ENCODE measurements at places on chromosomes 4 and X.

DNA sequence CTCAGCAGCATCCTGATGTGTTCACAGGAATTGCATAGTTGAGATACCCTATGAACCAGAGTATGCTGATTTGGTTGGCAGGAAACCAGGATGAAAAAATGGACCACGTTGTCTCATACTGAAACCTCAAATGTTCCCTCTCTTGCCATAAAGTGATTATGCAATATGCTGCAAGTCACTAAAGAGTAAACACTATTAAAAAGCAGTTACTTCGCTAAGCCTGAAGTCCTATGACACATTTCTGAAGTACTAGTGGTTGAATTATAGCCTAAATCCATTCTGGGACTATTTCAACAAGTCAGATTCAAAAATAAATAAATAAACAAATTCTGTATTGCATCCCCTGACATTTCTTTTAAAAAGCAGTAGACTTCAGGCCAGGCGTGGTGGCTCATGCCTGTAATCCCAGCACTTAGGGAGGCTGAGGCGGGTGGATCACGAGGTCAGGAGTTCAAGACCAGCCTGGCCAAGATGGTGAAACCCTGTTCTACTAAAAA is 106.0 kb upstream of the NAP1L5 start:
- DNase-seq: peak; percentile 35

DNA sequence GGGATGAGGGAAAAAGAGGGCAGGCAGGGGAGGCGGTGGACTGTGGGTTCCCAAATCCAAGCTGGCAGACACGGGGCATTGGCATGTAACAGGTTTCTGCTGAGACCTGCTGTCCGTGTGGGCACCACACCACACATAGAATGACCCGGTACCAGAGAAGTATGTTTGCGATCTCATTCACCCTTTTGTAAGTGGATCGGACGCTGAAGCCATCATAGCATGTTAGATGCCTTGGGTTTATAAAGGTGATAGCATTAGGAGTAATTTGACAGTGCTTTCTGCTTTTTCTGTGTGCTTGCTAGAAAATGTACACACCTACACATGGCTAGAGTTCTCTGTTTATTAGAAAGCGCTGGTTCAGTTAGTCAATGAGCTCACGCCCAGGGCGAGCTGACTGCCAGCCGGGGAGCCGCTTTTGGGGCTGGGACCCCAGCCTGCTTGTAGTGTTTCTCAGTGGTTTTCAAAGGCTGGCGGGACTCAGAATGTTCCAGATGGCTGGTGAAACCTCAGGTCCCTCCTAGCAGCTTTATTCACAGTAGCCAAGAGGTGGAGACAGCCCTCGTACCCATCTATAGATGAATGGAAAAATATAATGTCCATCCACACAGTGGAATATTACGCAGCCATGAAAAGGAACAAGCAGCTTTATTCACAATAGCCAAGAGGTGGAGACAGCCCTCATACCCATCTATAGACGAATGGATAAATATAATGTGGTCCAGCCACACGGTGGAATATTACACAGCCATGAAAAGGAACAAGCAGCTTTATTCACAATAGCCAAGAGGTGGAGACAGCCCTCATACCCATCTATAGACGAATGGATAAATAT is 579 bp downstream of the IL3RA start:
- DNase-seq: peak; percentile 56

DNA sequence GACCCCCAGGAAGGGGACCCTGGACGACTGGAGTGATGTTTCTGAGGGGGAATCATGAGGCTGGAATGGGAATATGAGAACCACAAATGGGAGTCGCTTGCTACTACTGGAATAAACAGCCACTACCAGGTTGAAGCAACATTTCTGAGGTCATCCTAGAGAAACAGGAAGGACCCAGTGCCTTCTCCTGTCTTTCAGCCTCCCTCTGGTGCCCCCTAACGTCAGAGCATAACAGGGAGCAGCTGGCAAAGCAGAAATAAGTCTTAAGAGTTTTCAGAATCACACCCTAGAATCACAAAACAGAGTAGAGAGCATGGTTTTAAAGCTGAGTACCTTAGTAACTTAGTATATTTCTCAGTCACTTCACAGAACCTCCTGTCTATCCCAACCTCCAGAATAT is 347.8 kb upstream of the PITX2 start:
- DNase-seq: peak; percentile 62

DNA sequence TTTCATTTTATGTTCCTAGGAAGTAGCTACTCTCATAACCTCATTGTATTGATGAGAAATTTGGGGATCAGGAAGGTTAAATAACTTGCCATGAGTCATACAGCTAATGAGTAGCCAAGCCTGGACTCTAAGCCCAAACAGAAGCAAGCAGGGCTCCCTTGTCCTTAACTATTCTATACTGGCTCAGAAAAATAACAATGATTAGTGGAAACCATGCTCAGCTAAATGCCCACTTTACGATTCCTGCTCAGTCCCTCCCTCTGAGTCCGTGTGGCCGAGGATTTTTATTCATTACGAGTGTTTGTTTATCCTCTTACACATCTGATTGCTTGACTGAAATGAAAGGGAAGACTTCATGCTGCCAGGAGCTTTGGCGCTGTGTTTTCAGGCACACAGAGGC is 100.9 kb downstream of the SLC34A2 start:
- no peak for DNase-seq

GRCh38 chr4:95515589-95515988 is 33.2 kb downstream of the UNC5C start:
- no peak for DNase-seq

DNA sequence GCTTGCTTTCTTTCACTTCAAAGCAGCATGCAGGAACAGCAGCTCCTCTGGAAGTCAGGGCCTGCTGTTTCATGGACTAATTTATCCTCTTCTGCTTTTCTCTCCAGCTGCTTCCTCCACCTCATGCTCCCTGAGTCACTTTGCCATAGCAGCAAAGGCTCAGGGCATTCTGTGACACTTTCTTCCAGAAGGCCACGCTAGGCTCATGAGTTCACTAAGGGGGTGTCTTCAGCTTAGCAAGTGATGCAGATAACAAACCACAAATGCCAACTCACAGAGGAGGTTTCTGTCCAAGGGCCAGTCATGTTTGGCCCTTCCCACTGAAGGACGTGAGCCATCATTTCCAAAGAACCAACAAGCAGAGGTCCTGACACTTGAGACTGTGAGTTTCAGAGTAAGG is 200.2 kb downstream of the ADGRA3 start:
- DNase-seq: no peak

DNA sequence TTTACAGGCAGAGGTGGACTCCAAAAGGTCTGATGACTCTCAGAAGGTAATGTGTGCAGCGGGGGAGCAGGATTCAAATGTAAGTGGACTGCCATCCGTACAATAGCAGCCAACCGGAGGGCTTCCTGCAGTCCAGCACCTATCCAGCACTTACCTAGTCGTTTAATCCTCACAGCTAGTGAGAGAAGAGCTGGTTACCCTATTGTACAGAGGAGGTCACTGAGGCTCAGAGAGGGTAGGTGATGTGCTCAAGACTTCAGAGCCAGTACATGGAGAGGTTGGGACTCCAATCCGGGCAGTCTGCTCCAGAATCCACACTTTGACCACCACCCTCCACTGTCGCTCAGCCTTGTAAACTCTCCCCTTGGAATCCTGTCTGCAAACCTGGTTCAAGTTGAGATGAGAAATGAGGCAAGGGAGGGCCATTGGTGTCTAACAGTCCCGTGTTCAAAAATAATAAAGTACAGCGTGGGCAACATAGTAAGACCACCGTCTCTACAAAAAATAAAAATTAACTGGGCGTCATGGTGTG is 22.5 kb upstream of the JAKMIP1 start:
- DNase-seq: no peak

GRCh38 chrX:9189286-9189685 is 155.4 kb upstream of the FAM9B start:
- DNase-seq: no peak

DNA sequence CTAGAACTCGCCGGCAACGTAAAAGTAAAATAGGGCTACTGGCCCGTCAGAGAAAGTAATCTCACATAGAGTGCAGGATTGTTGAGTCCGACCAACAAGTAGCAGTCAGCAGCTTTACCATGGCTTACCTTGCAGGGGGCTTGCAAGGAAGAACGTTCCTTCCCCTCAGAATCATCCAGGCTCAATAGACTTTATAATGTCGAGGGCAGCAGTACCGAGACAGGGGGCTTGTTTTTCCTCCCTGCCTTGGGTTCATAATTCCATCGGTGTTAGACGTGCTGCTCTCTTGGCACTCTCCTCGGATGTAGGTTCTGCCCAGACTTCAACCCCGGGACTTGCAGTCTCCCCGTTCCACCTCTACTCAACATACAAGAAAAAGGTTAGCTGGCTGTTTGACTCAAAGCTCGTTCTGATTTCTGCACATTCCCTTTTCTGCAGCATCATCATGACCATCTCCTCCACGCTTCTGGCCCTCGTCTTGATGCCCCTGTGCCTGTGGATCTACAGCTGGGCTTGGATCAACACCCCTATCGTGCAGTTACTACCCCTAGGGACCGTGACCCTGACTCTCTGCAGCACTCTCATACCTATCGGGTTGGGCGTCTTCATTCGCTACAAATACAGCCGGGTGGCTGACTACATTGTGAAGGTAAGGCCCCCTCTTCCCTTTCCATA is 1.5 kb downstream of the SLC10A4 start:
- no peak for DNase-seq

DNA sequence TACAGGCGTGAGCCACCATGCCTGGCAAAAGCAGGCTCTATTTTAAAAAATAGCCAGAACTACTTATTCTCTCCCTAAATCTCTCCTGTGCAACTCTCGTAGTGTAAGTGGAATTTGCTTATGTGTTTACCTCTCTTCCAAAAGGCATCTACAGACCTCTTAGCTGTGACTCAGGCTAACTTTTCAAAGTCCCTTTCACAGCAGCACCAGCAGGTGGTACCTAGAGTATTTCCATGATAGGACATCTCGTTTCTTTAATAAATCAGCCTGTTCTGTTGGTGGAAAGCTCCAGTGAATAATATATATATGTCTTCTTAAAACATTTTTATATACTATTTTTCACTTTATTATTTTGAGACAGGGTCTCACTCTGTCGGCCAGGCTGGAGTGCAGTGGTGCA is 89.0 kb downstream of the NSUN7 start:
- no peak for DNase-seq

GRCh38 chr4:10809905-10810304 is 125.3 kb upstream of the CLNK start:
- DNase-seq: no peak

GRCh38 chr4:127604949-127605709 is 27.6 kb upstream of the INTU start:
- peak; percentile 79 for DNase-seq

- no peak for DNase-seq
Measured at GRCh38 chrX:40727581-40728252, 7.6 kb downstream of the MED14 start.

- DNase-seq: no peak
Measured at GRCh38 chr4:101304916-101305315, 42.4 kb downstream of the PPP3CA start.

GRCh38 chrX:40104630-40104984 is 6.8 kb upstream of the BCOR start:
- DNase-seq: peak; percentile 68

DNA sequence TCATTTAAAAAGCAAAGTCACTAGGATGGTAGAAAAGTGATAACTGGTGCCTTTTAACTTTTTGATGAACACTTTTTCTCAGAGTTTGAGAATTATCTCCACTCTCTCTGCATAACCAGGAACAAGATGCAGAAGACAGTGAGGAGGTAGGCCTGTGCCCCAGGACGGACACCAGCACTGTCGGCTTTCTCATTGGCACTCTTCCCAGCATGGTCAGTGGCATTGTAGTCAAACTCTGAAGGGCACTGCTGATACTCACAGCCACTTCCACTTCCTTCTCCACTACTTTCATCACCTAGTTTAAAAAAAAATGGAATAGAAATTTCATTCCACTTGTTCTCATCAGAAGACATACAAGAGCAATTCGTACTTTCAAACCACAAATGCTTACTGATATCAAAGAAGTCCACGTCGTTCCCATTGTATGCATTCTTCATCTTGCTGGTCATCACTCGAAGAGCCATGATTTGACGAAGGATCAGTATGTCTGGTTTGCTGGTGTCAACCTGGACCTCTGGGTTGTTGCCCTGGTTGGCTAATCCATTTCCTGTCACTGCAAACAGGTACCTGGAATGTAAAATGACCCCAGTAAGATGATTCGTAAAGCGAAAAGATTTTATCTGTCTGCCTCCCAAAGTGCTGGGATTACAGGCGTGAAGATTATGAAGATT is 84.8 kb upstream of the TFDP3 start:
- DNase-seq: no peak

GRCh38 chrX:118565853-118566252 is 70.2 kb downstream of the DOCK11 start:
- no peak for DNase-seq

DNA sequence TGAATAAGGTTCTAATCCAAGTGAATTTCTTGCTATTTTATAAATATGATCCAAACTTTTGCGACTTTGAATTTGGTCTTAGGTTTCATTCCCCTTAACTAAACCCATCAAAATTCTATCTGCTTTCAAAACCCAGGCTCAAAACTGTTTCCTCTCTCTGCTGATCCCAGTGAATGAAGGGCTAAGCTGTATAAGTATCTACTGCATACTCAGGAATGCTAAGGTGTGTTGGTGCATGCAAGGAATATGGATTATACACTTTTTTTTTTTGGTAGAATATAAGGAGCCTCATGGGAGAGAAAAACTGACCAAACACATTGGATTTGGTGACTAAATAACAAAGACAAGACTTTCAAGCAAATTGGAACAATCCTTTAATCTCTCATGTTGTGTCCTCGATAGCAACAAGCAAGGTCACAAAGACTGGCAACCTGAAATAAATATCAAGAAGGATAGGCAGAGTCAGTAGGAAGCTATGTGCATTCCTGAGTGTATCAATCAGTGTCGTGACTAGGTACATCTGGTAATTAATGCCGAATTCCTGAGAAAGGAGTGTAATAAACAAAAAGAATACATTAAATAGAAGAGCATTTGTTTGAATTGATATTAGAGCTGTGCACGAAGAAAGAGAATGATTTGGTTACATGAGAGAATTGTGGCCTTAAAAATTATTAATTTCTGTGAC is 74.3 kb upstream of the KCTD8 start:
- DNase-seq: no peak

DNA sequence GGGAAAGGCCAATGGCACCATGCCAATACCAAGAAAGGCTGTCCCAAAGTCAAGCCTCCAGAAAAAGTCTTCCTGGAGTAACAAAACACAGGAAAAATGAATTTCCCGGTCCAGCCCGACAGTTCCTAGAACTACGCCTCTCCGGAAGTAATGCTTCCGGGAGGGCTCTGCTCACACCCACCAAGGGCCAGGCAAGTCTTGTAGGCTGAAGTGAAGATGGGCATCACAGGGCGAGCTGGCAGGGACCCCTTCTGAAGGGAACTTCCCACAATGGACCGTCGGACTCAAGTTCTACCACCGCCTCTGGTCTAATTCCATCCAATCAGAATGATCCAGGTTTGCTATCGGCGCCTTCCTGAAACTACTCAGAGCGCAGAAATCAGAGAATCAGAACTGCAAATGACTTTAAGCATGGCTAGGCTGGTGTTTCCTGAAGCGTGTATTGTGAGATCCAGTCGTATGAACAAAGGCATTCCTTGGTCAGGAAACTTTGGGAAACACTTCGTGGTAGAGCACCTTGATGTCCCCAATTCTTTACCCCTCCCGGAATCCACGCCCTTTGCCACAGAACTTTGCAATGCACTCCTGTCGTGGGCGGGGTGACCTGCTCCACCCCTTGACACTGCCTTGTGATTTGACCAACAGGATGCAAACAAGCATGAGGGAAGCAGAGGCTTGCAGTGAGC is 127.8 kb downstream of the BCOR start:
- DNase-seq: no peak

Data from suppressor macrophage (primary cell).